ENCODE measurements at places on chromosomes 2 and 18. TPM values are rescaled to one million over a fixed set of nuclear protein-coding genes. Genes with fewer than 3 reads are reported as not detected.

Gene SP3
- total RNA-seq, result 76.2 TPM

Gene GREB1
- 35.9 TPM for total RNA-seq

Gene FKBP1B
- total RNA-seq, result 31.1 TPM

Gene AQP12A
- total RNA-seq, result not detected

Gene TUBA3E
- total RNA-seq, result not detected

Gene ADRA2B
- 0.46 TPM for total RNA-seq

Gene OSR1
- 0.26 TPM for total RNA-seq

Gene WNT6
- total RNA-seq, result not detected

Gene CCDC88A
- total RNA-seq, result 98.7 TPM

Gene AFF3
- total RNA-seq, result 12.2 TPM

Gene PSMA8
- not detected for total RNA-seq

Gene EIF5B
- total RNA-seq, result 42.0 TPM

Gene SP140
- total RNA-seq, result not detected

Gene TMEM163
- total RNA-seq, result 150 TPM

Gene SLC25A52
- 0.23 TPM for total RNA-seq

Gene ACMSD
- not detected for total RNA-seq

Gene ALK
- 0.05 TPM for total RNA-seq

Gene PARD6G
- 10.4 TPM for total RNA-seq

Gene MAP2
- total RNA-seq, result 2.1 TPM

Gene ASB18
- not detected for total RNA-seq

Gene XDH
- 1.0 TPM for total RNA-seq

Gene TRABD2A
- total RNA-seq, result 7.2 TPM

Gene EMILIN1
- total RNA-seq, result 2.1 TPM

Gene WDR43
- 33.5 TPM for total RNA-seq

Gene KIAA2012
- 0.08 TPM for total RNA-seq

Gene CXCR4
- total RNA-seq, result 255 TPM

Gene FASTKD2
- 20.1 TPM for total RNA-seq

Gene KCNJ13
- not detected for total RNA-seq

Gene SPATA3
- not detected for total RNA-seq

Gene ANKRD53
- 0.56 TPM for total RNA-seq

Gene PDE6D
- 29.3 TPM for total RNA-seq

Gene HOXD13
- not detected for total RNA-seq

Gene AKAIN1
- total RNA-seq, result not detected

Gene FEV
- 0.56 TPM for total RNA-seq

Gene HOXD9
- 0.56 TPM for total RNA-seq

Gene SKOR2
- total RNA-seq, result 0.38 TPM

Gene RESP18
- not detected for total RNA-seq

Gene C2orf92
- 15.1 TPM for total RNA-seq

All from endothelial cell (in vitro differentiated cells).